T-helper 2 cell (primary cell): ENCODE measurements at places on chromosomes 5 and 9.

DNA sequence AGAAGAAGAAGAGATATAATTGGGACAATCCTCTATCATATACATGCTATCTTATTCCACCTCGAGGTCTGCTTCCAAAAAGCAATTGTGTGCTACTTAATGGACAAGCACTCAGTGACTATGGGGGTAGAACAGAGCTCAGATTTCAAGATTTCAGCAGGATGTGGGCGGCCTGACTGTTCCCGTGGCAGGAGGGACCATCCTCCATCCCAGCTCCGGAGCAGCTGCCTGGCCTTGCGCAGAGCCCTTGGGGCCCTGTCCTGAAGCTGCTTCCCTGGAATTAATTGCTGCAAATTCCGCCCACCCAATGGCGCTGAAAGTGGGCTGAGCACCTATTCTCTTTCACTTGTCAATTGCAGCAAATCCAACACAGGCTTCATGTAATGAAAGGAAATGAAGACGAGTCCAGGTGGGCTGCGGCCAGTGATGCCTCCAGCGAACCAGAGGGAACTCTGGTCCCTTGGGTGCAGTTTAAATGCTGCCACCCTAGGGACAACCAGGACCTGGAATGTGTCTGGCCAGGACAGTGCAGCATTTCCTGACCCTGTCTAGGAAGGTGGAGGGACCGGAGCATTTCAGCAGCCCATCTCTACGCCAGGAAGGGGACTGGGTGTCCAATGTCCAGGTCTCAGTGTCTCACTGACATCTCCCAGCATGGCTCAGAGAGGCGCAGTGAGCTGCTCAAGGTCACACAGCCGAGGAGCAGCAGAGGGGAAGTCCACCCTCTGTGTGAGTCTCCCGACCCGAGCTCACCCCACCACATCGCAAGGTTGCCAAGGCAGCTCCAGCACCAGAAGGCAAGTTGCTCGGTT lies 50.5 kb upstream of the FCN1 start:
- no peak for DNase-seq

DNA sequence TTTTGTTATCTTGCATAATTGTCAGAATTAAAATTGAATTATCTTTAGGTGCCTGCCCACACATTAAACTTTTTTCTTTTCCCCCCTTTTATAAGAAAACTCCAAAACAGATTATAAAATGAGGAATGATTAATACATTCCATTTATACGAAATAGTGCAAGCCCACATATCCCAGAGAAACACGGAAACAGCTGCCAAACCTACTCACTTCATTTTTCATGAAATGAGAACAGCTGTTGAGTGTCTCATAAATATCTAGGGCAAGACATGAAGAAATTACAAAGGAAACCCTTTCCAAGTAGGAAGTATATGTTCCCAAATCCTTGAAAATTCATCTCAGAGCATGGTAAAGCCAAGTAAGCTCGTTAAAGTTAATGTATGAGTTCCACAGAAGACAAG lies 459.4 kb upstream of the NMUR2 start:
- no peak for DNase-seq

- DNase-seq: no peak
Observed at GRCh38 chr5:37668524-37669047, 171.3 kb downstream of the GDNF start.

- no peak for DNase-seq
Observed at GRCh38 chr5:134813407-134813806, 32.4 kb upstream of the C5orf24 start.

DNA sequence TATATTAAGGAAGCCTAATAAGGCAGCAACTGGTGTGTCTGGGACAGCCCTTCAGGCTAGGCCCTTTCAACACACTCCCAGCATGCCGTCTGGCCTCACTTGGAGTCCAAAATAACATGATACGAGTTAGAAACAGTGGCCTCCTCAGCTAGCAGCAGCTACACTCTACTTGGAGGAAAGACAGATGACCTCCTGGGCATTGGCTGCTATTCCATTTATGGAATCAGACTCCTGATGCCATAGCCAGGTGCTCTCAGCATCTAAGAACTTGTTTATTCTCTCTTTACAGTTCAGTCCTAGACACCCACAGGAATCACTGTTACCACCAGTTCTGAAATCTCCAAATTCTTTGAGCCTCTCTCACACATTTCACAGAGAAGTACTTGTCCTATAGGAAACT lies 31.8 kb downstream of the RUSC2 start:
- DNase-seq: no peak

- DNase-seq: no peak
Observed at GRCh38 chr5:11573140-11573992, 330.9 kb downstream of the CTNND2 start.
